H7 (cell line): ENCODE measurements at places on chromosomes 13 and 19. TPM values are rescaled to one million over a fixed set of nuclear protein-coding genes. Genes with fewer than 3 reads are reported as not detected.
A peak's percentile ranks its signal among the peaks of the same experiment; 100 is the strongest.

- no peak for DNase-seq
Observed at GRCh38 chr13:66837246-66837645, 392.9 kb downstream of the PCDH9 start.

DNA sequence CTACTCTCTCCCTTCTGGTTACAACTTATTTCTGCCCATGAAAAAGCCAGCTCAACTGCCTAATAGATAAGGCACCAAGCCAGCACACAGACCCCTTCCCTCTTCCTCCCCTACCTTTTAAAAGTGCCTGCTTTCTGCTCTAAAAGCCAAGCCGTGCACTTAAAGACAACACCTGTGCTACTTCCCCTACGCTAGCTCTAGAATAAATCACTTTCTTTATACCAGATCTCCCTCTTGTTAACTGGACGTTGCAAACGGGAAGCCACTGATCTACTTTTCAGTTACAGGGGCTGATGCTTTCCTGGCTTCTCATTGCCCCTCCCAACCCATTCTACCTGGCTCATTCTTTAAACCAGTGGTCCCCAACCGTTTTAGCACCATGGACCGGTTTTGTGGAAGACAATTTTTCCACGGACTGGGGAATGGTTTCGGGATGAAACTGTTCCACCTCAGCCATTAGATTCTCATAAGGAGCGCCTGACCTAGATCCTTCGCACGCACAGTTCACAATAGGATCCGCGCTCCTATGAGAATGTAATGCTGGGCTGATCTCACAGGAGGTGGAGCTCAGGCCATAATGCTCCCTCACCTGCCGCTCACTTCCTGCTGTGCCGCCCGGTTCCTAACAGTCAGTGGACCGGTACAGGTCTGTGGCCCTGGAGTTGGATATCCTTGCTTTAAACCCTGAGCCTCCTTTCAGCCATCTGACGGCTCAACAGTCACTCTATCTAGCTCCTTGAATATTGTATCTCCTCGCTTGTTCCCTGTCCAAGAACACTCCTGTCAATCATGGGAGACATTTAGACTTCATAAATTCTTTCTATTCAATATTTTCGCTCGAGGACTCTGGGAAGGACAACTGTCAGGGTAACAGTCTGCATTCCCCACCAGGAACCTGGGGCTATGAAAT is 841 bp upstream of the ZNF223 start:
- no peak for DNase-seq

TEX30 gene
- total RNA-seq, result 15.4 and 16.1 TPM in 2 replicates

AP2S1 gene
- 266 and 318 TPM in 2 replicates for total RNA-seq

DNA sequence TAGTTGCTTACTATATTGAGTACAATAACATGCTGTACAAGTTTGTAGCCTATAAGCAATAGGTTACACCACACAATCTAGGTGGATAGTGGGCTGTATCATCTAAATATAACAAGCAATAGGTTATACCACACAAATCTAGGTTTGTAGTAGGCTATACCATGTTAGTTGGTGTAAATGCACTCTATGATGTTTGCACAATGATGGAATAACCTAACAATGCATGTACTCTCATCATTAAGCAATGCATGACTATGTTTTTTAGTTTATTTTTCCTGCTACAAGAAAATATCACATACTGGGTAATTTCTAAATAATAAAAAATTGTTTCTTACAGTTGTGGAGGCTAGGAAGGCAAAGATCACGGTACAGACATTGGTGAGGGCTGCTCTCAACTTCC is 262.5 kb downstream of the SLITRK6 start:
- DNase-seq, result no peak

PSG6 gene
- not detected in 2 replicates for total RNA-seq

DNA sequence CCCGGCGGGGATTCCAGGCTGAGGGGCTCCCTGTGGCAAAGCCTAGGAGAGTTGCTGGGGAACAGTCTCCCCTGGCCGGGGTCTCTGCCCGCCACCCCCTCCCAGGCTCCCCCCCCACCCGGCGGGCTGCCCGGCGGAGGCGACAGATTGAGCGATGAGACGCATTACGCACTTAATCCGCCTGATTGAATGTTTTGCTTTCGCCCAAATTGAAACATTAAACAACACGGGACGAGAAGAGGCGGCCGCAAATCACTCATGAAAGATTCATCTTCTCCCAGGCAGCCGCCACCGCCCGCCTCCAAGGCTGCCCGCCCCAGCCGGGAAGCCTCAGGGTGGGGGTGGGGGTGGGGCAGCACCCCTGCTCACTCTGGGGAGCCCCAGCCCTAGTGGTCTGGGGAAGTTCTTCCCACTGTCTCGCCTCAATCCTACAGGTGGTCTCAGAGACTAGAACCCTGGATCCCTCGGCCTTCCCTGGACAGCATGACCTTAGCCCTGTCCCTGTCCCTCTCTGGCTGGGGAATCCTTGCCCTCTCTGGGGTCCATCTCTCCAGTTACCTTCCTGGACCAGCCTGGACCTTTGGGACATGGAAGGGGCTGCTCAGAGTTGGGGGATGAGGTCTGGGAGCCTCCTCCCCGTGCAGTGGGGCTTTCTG is 7.6 kb upstream of the ERFL start:
- DNase-seq, result peak; percentile 67

DNA sequence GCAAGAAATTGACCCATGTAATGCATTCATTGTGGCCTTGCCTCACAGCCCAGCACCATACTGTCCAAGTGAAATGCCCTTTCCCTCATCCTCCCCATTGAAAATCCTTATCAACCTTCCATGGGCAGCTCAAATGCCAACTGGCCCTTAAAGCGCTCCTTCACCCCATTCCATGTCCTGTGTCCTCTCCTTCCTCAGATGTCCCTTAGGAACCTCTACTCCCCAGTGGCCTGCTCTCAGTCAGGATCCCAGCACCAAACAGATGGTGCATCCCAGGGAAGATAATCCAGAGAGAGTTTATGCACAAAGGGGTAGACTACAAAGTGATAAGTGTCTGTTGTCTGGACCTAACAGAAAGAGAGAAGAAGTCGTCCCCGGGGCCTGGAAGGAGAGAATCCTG is 407.4 kb upstream of the ZNF507 start:
- no peak for DNase-seq

GRCh38 chr13:92994056-92994455 is 232.6 kb upstream of the GPC6 start:
- DNase-seq, result no peak
